ENCODE measurements at places on chromosomes 2 and 18. TPM values are rescaled to one million over a fixed set of nuclear protein-coding genes. Genes with fewer than 3 reads are reported as not detected.

CCDC142 gene
- 16.1 TPM for total RNA-seq

FOSL2 gene
- 423 TPM for total RNA-seq

DSG1 gene
- total RNA-seq: 1,601 TPM

CCBE1 gene
- total RNA-seq: 3.0 TPM

DAW1 gene
- total RNA-seq: 1.8 TPM

RND3 gene
- total RNA-seq: 49.8 TPM

GRCh38 chr2:73174941-73175662, 27.3 kb upstream of the NOTO start:
- no peak for DNase-seq

DNA sequence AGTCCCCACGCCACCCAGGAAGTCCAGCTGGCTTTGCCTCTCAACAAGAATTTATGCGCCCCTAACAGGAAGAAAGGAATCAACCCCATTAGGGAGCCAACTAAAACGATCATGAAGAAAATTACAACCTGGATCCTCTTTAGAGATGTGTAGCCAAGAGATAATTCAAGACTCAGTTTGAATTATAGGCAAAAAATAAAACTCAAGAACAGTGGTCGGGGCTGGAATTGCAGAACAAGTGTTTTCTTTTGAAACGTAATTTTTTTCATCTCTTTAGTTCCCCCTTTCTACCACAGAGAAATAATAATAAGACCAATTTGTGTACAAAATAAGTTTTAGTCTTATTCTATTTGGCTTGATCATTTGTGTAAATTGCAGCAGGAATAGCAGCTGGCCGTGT, 22.4 kb downstream of the PDCD1 start:
- peak; percentile 34 for DNase-seq

DNA sequence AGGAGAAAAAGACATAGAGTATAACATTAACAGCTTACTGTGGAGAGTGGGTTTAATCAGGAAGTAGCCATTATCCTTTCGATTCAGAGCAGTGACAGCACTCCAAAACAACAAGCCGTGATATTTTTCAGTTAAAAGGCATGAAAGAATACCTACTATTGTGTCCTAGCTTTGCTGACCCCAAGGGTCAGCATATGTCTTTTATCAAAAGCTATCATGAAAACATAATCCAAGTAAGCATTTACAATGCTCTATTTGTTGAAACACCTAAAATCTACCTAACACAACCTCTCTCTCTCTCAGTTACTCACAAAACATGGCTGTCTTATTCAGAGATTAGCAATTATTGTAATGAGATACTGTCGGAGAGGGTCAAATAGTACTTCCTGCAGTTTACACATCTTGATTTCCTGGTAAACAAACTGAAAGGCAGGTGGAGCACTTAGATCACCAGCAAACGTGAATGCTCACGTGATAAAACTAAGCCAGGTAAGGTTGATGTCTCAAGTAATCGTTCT, 100.0 kb downstream of the BAZ2B start:
- no peak for DNase-seq

- DNase-seq: no peak
Measured at GRCh38 chr2:83887757-83888156, 571.3 kb downstream of the SUCLG1 start.

- no peak for DNase-seq
Measured at GRCh38 chr2:170146784-170147183, 31.2 kb upstream of the MYO3B start.

DNA sequence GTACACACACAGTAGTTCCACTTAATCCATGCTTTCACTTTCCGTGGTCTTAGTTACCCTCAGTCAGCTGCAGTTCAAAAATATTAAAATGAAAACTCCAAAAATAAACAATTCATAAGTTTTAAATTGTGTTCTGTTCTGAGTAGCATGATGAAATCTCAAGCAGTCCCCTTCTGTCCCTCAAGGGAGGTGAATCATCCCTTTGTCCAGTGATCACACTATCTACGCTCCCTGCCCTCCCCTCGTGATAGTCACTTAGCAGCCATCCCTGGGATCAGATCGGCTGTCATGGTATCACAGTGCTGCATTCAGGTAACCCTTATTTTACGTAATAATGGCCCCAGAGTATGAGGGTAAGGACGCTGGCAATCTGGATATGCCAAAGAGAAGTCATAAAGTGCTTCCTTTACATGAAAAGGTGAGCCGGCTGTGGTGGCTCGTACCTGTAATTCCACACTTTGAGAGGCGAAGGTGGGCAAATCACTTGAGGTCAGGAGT, 5.8 kb upstream of the RTN4 start:
- DNase-seq: peak; percentile 65

- DNase-seq: no peak
Measured at GRCh38 chr2:102619414-102620319, at the start of gene SLC9A2. TSS of gene SLC9A2 (plus strand) at chr2:102619553. CDS start at chr2:102619849, 296 bp downstream.

- DNase-seq: no peak
Measured at GRCh38 chr18:48129621-48130082, 199.2 kb upstream of the SMAD2 start.

- DNase-seq: no peak
Measured at GRCh38 chr2:215528555-215528954, 92.7 kb upstream of the FN1 start.
